ENCODE measurements at places on chromosomes 6 and 20. TPM values are rescaled to one million over a fixed set of nuclear protein-coding genes. Genes with fewer than 3 reads are reported as not detected.
A peak's percentile ranks its signal among the peaks of the same experiment; 100 is the strongest.

DNA sequence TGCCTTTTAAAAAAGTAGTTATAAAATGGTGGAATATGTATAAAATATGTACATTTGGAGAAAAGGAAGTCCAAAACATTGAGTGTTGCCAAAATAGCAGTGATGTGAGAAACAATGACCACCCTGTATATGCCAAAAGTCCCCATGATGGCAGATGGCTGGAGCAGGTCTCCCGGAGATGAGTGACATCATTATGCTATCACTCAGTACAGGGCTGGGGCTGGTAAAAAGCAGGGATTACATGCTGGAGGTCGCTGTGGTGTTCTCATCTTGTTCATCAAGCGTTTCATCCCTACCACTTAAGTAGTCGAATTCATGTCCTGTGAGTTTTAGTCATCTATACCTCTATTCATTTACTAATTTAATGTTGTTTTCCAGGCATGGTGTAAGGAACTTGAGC, 315.3 kb upstream of the SLC35B3 start:
- no peak overlapping the region for H3K4me3 ChIP-seq
- no peak overlapping the region for H3K27ac ChIP-seq
- no peak for DNase-seq
- H3K36me3 ChIP-seq, result no peaks in the 10 kb centered on the region

DNA sequence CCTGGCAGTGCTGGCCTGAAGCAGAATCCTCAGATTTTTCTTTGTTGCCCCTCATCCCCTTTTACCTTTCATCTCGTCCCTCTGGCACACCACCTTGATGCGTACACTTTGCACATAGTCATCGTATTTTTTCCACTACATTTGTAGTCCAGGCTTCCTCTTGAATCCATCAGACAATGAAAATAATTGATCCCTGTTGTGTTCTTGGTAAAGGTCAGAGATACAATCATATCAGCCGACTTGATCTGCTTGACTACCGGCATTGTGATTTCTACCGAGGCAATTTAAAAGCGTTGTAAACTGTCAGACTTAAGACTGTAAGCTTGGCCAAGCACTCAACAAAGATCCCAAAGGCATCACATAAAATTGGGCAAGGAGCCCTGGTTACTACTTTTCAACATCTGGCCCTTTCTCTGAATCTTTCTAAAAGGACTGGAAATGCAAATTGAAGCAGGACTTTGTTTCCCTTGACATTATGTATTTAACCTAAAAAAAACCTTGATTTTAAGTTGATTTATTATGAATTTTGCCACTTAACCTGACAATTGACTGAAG, 512.6 kb downstream of the LMBRD1 start:
- no peak overlapping the region for H3K27ac ChIP-seq
- no peak overlapping the region for H3K4me3 ChIP-seq
- H3K4me1 ChIP-seq, result no peaks in the 10 kb centered on the region
- no peaks in the 10 kb centered on the region for H3K27me3 ChIP-seq
- no peaks in the 10 kb centered on the region for H3K36me3 ChIP-seq

GRCh38 chr6:92559611-92560010, 859.7 kb downstream of the EPHA7 start:
- DNase-seq, result no peak
- H3K36me3 ChIP-seq, result no peaks in the 10 kb centered on the region
- H3K4me1 ChIP-seq, result no peaks in the 10 kb centered on the region
- no peak overlapping the region for H3K27ac ChIP-seq
- no peaks in the 10 kb centered on the region for H3K27me3 ChIP-seq

DNA sequence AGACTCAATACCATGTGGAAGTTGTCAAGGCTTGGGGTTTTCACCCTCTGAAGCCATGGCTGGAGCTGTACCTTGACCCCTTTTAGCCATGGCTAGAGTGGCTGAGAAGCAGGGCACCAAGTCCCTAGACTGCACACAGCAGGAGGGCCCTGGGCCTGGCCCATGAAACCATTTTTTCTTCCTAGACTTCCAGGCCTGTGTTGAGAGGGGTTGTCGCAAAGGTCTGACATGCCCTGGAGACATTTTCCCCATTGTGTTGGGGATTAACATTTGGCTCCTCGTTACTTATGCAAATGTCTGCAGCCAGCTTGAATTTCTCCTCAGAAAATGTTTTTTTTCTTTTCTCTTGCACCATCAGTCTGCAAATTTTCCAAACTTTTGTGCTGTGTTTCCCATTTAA, 196.4 kb downstream of the SLC16A10 start:
- H3K4me3 ChIP-seq, result no peak overlapping the region
- H3K27me3 ChIP-seq, result no peaks in the 10 kb centered on the region
- no peak for DNase-seq
- H3K4me1 ChIP-seq, result no peaks in the 10 kb centered on the region

GRCh38 chr6:95581073-95581472, 3.7 kb downstream of the MANEA start:
- H3K27me3 ChIP-seq, result no peaks in the 10 kb centered on the region
- no peak overlapping the region for H3K27ac ChIP-seq
- no peaks in the 10 kb centered on the region for H3K36me3 ChIP-seq

DNA sequence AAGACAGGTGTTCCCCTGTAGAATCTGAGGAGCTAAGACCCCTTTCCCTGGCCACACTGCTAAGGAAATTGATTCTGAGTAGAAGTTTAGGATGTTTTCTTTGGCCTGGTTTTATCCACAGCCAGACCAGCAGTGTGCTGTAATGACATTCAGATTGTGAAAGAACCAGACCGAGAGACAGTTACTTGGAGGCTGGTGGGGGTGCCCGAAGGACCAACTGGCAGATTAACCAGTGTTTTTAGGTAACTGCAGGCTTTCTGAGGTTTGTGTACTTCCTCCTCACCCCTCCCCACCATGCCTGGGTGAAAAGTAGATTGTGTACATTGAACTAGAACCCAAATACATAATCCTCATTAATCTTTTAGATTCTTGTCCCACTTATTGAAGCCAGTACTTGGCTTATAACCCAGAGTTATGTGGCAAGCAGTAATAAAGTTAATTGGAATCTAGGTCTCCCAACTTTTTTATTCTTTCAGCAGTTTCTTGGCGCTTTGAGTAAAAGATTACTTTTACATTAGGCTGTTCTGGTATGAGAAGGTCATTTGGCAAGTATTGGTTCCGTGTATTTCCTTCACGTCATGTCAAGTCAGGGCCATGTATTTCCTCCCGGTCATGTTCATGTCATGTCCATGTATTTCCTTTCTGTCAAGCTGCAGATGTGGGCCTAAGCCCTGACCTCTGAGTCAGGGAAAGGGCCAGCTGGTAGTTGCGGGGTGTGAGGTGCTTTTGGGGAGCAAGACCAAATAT, 93.7 kb downstream of the TCP11 start:
- H3K27ac ChIP-seq, result peak overlapping the region; percentile 67
- no peaks in the 10 kb centered on the region for H3K27me3 ChIP-seq
- no peak overlapping the region for H3K4me3 ChIP-seq
- peak; percentile 40 for DNase-seq
- H3K4me1 ChIP-seq, result peaks cover 56% of the 10 kb centered on the region

DNA sequence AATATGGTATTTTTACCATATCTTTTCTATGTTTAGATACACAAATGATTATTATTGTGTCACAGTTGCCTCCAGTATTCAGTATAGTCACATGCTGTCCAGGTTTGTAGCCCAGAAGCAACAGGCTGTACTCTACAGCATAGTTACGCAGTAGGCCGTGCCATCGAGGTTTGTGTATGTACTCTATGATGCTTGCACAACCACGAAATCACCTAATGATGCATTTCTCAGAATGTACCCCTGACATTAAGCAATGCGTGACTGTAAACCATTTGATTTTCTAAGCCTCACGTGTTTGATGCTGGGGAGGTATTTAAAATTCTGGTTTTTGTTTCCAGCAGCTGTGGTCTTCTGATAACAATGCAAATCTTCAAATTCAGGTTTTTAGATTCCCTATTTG, 207.6 kb downstream of the UST start:
- no peaks in the 10 kb centered on the region for H3K27me3 ChIP-seq
- H3K4me3 ChIP-seq, result no peak overlapping the region
- H3K27ac ChIP-seq, result no peak overlapping the region
- H3K4me1 ChIP-seq, result peaks cover 6% of the 10 kb centered on the region

- no peaks in the 10 kb centered on the region for H3K4me1 ChIP-seq
- no peak overlapping the region for H3K27ac ChIP-seq
- no peaks in the 10 kb centered on the region for H3K36me3 ChIP-seq
Measured at GRCh38 chr6:125432963-125433362, 131.2 kb upstream of the HDDC2 start.

GRCh38 chr6:116876635-116877611, at the start of gene RFX6:
RFX6 (plus strand) TSS chr6:116877242; CDS start chr6:116877276, 34 bp downstream.
- no peak within 1 kb of the TSS for H3K27ac ChIP-seq
- H3K4me1 ChIP-seq, result peaks cover 14% of the 10 kb centered on the region
- no peaks in the 10 kb centered on the region for H3K27me3 ChIP-seq
- no peaks in the 10 kb centered on the region for H3K36me3 ChIP-seq
- H3K4me3 ChIP-seq, result no peak within 1 kb of the TSS
- DNase-seq, result peak; percentile 19

DNA sequence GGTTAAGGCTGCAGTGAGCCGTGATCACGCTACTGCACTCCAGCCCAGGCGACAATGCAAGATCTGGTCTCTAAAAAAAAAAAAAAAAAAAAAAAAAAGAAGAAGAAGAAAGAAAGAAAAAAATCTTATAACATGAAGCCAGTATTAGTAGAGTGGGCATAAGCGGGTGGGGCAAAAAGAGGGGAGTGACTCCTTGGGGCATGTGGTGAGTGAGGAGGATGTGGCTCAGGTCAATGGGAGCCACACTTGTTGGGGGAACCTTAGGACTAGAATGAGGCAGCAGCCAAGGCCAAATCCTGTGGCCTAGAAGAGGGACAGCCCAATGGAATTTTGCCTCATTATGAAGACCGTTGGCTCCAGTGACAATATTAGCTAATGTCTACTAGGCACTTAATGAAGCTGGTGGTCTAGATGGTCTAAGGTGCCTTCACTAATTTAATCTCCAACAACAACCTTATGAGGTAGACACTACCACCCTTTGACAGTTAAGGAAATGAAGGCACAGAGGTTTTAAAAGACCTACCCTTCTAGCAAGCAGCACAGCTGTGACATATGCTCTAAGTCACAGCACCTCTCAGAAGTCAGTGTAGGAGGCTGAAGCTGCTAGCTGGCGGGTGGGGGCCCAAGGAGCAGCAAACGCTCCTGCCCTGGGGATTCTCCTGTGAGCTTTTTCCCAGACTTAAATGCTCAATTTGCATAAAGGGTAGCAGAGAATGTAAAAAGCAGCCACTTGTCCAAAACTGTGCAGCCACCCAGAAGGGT, 23.6 kb upstream of the ARMC12 start:
- no peak overlapping the region for H3K27ac ChIP-seq
- DNase-seq, result no peak
- no peak overlapping the region for H3K4me3 ChIP-seq
- no peaks in the 10 kb centered on the region for H3K27me3 ChIP-seq
- no peaks in the 10 kb centered on the region for H3K36me3 ChIP-seq
- no peaks in the 10 kb centered on the region for H3K4me1 ChIP-seq

GRCh38 chr20:62374331-62375152, 7.4 kb upstream of the LAMA5 start:
- peak overlapping the region; percentile 36 for H3K27ac ChIP-seq
- H3K27me3 ChIP-seq, result no peaks in the 10 kb centered on the region
- no peak overlapping the region for H3K4me3 ChIP-seq
- no peaks in the 10 kb centered on the region for H3K36me3 ChIP-seq
- peaks cover 47% of the 10 kb centered on the region for H3K4me1 ChIP-seq
- DNase-seq, result peak; percentile 71

GRCh38 chr6:70221715-70222438, 81.0 kb downstream of the COL9A1 start:
- no peaks in the 10 kb centered on the region for H3K27me3 ChIP-seq
- no peaks in the 10 kb centered on the region for H3K36me3 ChIP-seq
- no peak overlapping the region for H3K4me3 ChIP-seq
- H3K27ac ChIP-seq, result no peak overlapping the region
- no peaks in the 10 kb centered on the region for H3K4me1 ChIP-seq

- no peak overlapping the region for H3K27ac ChIP-seq
- H3K4me1 ChIP-seq, result peaks cover 3% of the 10 kb centered on the region
- H3K4me3 ChIP-seq, result no peak overlapping the region
- no peaks in the 10 kb centered on the region for H3K36me3 ChIP-seq
Measured at GRCh38 chr6:79170959-79171358, 63.5 kb downstream of the HMGN3 start.

DNA sequence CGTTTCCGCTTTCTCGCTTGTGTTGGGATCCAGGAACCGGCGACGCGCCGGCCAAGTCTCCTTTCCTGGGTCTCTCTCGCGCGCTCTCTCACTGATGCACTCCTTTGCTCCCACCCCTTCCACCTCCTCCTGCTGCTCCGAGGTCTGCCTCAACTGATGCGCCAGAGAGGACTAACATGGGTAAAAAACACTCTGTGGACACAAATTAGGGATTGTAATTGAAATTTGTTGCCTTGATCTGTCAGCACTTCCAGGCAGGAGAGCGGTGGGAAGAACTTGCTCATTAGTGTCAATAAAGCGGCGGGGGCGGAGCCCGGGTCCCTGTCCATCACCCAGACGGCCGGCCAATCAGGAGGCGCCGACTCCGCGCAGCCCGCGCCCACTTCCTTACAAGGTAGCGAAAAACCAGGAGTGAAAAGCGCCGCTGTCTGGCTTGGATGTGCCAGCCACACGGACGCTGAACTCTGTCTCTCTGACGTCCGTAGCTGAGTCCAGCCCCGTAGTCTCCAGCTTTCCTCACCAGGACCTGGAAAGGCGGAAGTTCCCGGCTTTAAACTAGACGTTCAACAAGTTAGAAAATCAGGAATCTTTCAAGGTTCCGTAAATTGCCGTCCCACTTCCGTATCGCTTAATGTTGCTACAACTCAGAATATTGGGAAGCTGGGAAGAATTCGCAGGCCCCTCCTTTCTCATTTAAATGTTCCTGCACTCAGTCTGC, at the start of gene TBX18:
TSS of gene TBX18 (minus strand) at position 267 of the 718 bp plus-strand sequence. CDS start 417 bp downstream, outside the sequence.
- peaks cover 28% of the 10 kb centered on the region for H3K27me3 ChIP-seq
- peak within 1 kb of the TSS; percentile 61 for H3K27ac ChIP-seq
- peak; percentile 65 for DNase-seq
- no peak within 1 kb of the TSS for H3K4me3 ChIP-seq

GRCh38 chr6:24494821-24495795, at the start of gene ALDH5A1:
ALDH5A1 (plus strand) TSS chr6:24494969; CDS start chr6:24494997, 28 bp downstream.
- H3K27ac ChIP-seq, result peak within 1 kb of the TSS; percentile 97
- no peaks in the 10 kb centered on the region for H3K36me3 ChIP-seq
- DNase-seq, result peak; percentile 93

GRCh38 chr6:79872986-79873385, 74.4 kb downstream of the ELOVL4 start:
- H3K27me3 ChIP-seq, result no peaks in the 10 kb centered on the region
- H3K27ac ChIP-seq, result no peak overlapping the region
- H3K36me3 ChIP-seq, result no peaks in the 10 kb centered on the region
- peaks cover 3% of the 10 kb centered on the region for H3K4me1 ChIP-seq
- no peak for DNase-seq
- no peak overlapping the region for H3K4me3 ChIP-seq

The FKBP1A gene
- total RNA-seq, result 146 TPM

The ARFGEF3 gene
- total RNA-seq, result 7.2 TPM

The BMP7 gene
- total RNA-seq, result 87.7 TPM

The CTNNBL1 gene
- 22.3 TPM for total RNA-seq

The KIF6 gene
- 1.1 TPM for total RNA-seq

The C6orf141 gene
- 7.4 TPM for total RNA-seq
